HuH-7 (cell line): ENCODE measurements at places on chromosomes 5 and 9.

DNA sequence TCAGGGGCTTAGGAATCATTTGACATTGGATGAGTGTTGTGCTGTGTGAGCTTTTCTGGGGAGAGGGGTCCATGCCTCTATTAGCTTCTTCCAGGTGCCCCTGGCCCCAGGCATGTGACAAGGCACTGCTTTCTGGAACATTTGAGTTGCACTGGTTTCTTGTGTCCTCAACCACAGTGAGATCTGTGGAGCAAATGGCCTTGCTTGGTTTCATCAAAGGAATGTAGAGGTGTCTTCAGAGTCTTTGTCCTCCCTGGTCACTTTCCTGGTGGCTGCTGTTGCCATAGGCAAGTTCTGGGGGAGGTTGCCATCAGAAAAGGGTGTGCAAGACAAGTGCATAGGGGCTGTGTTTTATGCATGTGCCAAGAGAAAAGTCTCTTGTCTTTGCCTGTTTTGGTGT lies 157.5 kb downstream of the MACROH2A1 start:
- no peak for DNase-seq

- DNase-seq, result no peak
Measured at GRCh38 chr9:87223392-87224246, 274.0 kb upstream of the DAPK1 start.

DNA sequence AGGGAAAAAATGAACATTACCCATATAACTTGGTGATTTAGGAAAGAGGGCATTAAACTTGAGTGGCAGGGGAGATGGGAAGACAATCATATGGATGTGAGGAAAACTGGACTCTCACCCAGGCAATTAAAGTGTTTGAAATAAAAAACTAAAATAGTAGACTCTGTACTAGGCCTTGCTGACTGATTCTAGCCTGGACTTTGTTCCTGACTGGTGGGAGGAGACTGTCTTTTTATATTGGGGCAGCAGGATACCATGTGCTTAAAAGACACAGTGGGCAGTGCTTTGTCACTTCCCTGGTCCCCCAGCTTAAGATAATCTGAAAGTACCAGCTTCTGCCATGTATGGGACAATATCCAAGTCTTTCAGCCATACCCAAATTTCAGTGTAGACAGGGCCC lies 107.0 kb downstream of the ACTL7B start:
- no peak for DNase-seq

DNA sequence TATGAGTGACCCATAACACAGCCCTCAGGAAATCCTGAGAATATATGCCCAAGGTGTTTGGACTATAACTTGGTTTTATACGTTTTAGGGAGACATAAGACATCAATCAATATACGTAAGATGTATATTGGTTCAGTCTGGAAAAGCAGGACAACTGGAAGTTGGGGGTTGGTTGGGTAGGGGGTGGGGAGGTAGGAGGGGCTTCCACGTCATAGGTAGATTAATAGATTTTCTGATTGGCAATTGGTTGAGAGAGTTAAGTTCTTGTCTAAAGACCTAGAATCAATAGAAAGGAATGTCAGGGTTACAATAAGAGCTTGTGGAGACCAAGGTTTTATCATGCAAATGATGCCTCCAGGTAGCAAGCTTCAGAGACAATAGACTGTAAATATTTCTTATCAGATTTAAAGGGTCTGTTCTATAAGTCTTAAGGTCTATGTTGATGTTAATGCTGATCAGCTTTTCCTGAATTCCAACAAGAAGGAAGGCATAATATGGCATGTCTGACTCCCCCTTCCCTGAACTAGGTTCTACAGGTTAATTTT lies 2267.7 kb upstream of the ACO1 start:
- no peak for DNase-seq

GRCh38 chr5:86320266-86320665 lies 297.5 kb upstream of the COX7C start:
- DNase-seq, result no peak

DNA sequence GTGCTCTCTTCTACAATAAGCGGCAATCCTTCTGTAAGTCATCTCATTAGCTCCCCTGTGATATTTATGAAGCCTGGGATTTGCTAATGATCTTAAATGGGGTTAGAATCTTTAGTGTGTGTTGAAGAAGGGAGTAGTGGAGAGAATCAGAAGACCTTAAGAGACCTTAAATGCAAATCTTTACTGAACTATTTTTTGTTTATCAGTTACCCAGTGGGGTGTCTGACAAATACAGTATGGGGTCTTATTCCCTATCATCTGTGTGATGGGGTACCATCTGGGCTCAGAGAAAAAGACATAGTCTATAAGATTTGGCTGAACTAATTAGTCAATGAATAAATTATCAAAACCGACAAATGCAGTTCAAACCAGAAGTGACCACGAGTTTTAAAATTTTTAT lies 378.4 kb upstream of the SGCD start:
- DNase-seq, result no peak

- no peak for DNase-seq
Measured at GRCh38 chr9:28563291-28563934, 990.1 kb upstream of the C9orf72 start.

DNA sequence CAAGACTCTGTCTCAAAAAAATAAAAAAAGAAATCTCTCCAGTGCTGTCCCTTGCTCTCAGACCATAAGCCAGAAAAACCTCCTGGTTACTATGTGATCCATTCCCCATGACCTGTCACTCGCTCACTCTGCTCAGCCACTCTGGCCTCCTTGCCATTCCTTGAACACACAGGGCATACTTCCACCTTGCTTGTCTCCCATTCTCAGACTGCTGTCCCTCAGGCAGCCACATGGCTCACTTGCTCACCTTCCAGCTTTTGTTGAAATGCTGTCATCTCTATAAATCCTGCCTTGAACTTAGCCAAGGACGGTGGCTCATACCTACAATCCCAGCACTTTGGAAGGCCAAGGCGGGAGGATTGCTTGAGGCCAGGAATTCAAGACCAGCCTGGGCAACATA lies 82.9 kb downstream of the UGCG start:
- DNase-seq, result no peak

DNA sequence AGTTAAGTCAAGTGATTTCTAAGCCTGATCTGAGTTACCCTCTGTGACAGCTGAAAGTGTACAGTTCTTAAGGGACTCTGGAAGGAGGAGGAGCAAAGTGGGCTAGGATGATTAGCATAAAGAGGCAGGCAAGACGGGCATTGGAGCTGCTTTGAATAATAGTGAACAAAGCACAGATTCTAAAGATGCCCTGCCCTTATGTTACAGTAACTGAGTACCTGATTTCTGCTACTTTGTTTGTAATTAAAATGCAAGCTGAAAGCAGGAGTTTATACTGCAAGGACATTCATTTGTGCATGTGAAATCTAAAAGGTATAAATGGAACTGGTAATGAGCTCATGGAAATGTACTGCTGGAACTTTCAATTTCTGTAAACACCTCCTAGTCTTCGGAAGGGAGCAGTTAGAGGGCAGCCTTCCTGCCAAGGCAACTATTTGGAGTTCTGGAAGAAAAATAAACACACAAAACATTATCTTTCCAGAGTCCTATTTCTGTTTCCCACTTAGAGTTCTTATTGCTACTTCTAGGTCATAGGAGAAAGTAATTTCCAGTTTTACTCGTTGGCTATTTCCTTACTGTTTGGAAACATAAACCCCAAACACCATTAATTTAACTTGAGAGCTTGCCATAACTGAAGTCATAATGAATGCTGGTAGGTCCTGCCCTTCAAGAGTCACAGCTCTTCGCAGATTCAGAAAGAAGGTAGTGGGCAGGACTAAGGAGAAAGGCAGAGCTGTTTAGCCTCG lies at the start of gene RANBP3L:
Gene RANBP3L, minus strand, starts transcription at position 45 of the 746 bp plus-strand sequence. CDS start 486 bp downstream, outside the sequence.
- peak; percentile 23 for DNase-seq

DNA sequence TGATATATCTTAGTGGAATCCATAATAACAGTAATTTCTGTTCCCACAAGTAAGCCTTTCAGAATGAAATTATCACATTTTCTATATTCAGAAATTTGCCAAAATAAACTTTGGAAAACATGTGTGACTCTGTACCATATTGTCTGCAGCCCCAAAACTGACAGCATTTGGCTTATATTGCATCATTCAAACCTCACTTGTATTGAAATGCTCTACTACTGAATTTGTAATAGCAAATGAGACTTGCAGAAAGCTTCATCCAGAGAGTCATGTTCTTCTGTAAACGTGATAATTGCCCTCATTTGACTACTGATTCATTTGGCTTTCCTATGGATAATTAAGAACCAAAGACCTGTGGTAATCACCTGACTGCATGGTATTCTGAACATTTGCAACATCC lies 1249.5 kb upstream of the CDH18 start:
- no peak for DNase-seq

DNA sequence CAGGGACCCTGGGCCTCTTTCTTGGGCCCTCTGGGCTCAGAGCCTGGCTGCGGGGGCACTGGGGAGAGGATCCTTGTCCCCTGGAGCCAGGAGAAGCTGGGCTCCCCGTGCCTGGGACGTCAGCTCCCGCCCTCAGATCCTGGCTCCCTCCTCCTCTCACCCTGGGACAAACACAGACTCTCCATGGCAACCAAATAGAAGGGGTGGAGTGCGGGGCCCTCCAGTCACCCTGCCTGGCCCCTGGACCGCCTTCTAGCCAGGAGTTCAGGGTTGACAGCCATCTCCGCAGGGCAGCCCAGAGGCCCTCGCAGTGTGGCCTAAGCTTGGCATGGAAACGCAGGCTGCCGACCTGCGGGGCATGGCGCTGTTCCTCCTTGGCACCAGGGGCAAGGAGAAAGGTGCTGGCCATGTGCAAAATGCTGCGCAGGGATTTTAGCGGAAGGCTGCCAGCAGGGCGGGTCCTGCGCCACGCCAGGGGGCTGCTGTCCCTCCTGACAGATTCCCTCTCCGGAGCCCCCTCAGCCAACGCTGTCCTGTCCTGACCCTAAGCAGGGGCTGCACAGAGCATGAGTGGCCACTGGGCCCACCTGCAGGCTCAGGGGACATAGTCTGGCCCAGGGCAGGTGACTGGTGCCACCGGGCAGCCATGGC lies 1.0 kb downstream of the ZDHHC11 start:
- peak; percentile 45 for DNase-seq

DNA sequence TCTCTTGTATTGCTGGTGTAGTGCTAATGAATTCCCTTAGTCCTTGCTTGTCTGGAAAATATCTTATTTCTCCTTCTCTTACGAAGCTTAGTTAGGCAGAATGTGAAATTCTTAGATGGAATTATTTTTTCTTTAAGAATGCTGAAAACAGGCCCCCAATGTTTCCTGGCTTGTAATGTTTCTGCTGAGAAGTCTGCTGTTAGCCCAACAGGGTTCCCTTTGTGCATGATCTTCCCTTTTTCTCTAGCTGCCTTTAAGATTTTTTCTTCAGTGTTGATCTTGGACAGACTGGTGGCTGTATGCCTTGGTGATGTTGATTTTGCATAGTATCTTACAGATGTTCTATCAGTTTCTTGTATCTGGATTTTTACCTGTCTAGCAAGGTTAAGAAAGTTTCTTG lies 191.3 kb upstream of the DMRTA1 start:
- DNase-seq, result no peak

- DNase-seq, result peak; percentile 81
Measured at GRCh38 chr9:69421908-69422801, 97.1 kb downstream of the ENTREP1 start.

DNA sequence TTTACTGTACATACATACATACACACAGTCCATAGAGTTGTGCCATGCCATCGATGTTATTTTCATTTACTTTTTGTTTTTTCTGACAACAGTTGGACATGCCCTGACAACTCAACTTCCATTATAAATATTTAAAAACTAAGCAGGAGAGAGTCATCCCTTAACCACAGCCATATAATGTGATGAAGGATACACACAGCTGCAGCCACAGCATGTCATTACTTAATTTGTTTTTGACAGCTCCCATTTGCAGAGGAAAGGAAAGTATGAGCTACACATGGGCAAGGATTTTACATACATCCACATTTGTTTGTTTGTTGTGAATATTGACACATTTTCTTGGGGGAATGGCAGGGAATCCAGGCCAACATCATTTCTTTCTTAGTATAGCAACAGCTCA lies 91.5 kb upstream of the TUT7 start:
- DNase-seq, result no peak
